NCI-H187 (cell line): ENCODE measurements at places on chromosomes 2 and 18.

DNA sequence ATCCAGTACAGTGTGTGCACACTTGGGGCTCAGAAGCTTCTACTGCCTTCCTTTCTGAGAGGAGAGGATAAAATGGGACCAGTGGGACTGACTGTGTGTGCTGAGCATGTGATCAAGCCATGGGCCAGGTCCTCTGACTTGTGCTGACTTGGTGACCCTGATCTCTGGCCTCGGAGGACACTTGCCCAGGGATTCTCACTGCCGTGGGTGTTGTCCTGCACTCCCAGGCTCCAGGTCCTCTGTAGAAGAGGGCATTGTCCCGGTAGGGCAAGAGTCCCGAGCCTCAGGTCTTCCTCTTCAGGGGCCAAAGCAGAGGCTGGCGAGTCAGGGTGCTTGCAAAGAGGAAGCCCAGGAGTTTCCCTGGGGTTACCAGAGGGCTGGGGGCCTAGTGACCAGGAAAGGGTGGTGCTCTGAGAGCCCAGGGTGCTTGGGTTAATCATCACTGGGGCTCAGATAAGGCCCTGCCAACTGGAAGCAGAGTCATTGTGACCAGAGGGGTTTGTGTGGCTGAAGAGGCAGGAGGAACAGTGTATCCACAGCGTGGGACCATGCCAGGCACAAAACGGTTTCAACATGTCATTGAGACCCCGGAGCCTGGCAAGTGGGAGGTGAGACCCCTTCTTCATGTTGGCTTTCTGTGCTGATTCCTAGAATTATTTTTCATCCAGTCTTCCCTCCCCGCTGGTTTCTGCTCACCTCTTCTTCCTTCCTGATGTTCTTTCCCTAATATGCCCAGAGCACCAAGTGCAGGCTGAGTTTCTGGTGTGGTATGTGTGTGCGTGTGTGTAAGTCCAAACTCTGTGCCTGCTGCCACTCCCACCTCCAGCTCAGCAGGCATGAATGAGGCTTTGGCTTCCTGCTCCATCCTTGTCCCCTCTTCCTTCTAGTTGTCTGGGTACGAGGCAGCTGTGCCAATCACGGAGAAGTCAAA is at the start of gene GCKR:
GCKR (plus strand) TSS at position 483 of the 931 bp plus-strand sequence; CDS start at position 549, 66 bp downstream.
- DNase-seq, result no peak

- DNase-seq, result no peak
These were observed 26.4 kb downstream of the NBEAL1 start for GRCh38 chr2:203040966-203041521.

DNA sequence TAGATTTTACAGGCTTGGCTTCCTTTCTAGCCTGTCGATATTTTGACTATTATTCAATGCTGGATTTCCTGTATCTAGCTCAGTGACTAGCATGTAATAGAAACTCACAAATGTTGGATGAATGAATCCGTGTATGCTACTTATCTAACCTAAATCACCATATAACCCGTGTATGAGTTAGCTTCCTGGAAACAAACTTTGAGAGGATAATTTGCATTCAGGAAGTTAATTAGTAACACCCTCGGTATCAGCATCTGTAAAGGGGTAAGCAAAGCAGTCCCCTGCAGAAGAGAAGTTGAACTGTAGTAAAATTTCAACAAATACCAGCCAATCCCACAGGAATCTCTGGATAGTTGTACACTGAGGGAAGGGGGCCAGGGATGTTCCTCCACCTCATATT is 269.4 kb upstream of the LRATD1 start:
- no peak for DNase-seq

DNA sequence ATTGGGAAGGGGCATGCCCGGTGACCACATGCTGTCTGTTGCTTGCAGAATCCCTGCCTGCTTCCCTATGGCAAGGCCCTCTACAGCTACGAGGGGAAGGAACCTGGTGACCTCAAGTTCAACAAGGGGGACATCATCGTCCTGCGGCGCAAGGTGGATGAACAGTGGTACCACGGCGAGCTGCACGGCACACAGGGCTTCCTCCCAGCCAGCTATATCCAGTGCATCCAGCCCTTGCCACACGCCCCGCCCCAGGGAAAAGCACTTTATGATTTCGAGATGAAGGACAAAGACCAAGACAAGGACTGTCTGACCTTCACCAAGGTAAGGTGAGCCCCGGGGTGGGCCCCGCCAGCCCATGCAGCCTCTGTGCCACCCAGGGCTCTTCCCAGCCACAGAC is 218.6 kb downstream of the SH3RF3 start:
- DNase-seq, result no peak

DNA sequence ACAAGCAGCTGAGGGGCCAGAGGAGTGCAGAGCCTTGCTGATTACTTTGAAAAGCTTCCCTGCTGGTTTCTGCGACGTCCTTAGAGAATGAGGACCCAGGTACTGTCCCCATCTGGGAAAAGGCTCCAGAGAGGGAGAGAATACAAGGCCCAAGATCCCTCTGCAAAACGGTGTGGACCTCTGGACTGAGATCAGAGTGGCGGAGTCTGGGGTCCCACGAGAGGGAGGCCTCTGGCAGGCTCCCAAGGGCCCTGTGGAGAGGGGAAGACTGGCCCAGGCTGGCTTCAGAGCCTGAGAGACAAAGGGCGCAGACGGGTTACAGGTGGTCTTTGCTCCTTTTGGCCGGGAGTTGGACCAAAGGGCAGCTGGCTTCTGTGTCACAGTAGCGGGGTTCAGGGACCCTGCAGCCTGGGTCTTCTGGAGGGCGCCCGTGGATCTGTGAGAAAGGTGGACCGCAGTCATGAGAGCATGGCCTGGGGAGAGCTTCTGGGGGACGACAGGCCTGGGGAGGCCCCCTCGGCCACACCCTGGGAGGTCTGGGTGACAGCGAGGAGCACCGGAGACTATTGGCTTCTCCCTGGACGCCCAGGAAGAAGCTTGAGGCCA is 805 bp downstream of the SNORC start:
- no peak for DNase-seq

- DNase-seq, result no peak
These were observed 61.7 kb downstream of the ACKR3 start for GRCh38 chr2:236631281-236631855.

GRCh38 chr18:8607776-8608742 is 1.2 kb upstream of the RAB12 start:
- no peak for DNase-seq

DNA sequence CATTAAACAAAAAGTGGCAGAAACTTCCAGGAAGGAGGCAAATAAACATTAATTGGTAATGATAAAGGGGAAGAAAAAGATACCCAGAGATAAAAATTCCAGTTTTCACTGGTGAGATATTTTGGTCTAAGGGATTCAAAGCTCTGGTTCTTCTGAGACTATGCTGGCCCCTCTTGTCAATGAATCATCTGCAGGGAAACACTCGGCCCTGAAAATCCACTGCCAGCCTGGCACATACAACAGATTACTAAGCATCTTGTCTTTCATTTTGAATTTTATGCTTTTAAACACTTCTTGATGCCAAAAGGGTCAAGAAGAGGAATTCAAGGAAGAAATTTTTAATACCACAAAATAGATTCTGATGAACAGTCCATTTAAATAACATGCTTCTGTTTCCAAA is 1603.8 kb upstream of the ZEB2 start:
- DNase-seq, result no peak

GRCh38 chr2:238167761-238168160 is 9.0 kb downstream of the ERFE start:
- no peak for DNase-seq

DNA sequence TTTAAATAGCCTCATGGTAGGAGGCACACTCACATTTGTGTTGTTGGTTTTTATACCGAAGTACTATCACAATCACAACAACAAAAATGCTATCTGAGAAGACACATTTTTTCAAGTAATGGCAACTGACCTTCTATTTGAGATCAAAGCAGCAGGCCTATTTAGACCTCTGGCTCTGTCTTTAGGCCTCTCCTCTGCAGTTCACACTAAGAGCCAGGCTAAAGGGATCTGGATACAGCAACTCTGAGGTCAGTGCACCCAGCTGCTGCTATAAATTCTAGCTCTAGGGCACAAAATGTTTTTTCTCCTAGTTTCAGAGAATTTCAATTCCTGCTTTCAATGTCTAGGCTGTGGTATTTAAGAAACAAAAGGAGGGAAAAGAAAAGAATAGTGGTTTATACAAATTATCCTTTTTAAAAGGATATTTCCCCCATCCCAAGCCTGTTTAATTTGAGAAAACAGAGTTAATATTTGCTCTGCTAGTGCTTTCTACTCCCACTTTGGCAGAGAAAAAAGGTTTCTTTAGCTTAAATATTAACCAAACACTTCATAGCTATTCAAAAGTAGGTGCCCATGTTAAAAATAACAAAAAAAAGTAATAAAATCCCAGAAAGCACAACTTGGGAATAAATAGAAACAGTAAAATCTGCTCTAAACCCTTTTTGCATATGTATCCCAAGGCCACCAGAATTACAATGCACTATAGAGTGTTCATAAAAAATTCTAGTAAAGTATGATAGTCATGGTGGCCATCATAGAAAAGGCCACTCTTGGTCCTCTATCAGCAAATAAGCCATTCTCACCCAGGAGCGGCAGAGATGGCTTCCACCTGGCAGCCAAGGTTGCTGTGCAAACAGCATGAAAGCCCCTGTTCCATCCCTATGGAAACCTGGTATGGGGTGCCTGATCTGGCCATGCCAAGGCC is 293.6 kb upstream of the SESTD1 start:
- no peak for DNase-seq

GRCh38 chr2:229273723-229274338 is 2.7 kb upstream of the PID1 start:
- DNase-seq, result peak; percentile 41

- no peak for DNase-seq
These were observed 571.9 kb upstream of the CNTNAP5 start for GRCh38 chr2:123453046-123453700.

DNA sequence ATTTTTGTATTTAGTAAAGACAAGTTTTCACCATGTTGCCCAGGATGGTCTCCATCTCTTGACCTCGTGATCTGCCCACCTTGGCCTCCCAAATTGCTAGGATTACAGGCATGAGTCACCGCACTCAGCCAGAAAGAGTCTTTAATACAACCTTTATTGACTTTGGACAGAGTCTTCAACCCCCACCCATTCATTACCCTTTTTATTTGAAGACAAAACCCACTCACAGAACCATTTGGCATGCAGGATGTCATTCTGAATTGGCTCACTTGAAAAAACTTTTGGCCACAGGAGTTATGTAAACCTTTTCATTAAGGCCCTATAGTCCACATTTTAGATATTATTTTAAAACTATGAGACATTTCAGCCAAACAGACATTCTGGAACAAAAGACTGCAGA is 217.9 kb upstream of the RND3 start:
- no peak for DNase-seq

- DNase-seq, result no peak
These were observed 36.3 kb upstream of the CYP27C1 start for GRCh38 chr2:127256381-127256780.

DNA sequence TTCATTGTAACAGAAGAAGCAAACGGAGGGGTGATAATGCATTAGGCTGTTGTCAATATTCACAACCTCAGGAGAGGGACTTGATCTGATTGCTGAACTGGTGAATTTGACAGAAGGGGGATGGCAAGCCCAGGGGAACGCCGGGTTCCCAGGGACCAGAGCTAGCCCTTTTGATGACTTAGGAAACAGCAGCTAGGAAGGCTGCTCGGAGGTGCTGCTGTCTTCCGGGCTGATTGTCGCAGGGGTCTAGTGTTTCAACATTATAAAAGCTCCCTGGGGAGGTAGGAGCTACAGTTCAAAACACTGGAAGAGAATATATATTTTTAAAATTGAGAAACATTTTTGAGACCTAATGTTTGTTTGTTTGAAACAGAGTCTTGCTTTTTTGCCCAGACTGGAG is 47.3 kb downstream of the CD8B2 start:
- DNase-seq, result no peak

DNA sequence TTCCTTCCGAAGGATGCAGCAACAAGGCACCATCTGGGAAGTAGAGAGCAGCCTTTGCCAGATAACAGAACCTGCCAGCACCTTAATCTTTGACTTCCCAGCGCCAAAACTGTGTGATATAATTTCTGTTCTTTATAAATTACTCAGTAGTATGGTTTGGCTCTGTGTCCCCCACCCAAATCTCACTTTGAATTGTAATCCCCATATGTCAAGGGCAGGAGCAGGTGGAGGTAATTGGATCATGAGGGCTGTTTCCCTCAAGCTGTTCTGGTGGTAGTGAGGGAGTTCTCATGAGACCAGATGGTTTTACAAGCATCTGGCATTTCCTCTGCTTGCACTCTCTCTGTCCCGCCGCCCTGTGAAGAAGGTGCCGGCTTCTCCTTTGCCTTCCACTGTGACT is 899.9 kb downstream of the TRIB2 start:
- no peak for DNase-seq

GRCh38 chr2:128779301-128780095 is 460.8 kb upstream of the HS6ST1 start:
- no peak for DNase-seq

DNA sequence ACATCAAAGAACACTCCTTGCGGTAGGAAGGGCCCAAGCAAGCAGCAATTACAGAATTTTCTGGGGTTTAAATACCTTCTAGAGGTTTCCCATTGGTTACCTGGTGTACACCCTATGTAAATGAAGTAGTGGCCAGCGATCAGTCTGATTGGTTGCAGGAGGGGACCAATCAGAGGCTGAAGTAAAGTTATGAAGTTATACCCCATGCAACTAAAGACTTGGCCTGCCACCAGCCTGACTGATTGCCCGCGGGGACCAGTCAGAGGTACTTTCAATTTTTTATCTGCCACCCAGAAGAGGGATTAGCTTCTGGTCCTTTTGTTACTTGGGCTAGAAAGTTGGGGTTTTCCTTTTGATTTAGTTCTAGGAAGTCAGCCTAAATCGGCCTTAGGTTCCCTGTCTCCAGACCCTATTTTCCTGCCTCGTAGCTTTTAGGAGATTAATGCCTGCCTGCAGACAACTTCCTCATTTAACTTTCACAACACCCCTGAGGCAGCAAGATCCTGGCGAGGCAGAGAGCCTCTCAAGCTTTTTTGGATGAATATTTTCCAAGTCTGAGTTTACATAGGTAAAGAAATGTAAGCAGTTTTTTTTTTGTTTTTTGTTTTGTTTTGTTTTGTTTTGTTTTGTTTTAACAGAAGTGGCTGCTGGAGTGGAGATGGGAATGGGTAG is 1.5 kb upstream of the DGUOK start:
- no peak for DNase-seq

DNA sequence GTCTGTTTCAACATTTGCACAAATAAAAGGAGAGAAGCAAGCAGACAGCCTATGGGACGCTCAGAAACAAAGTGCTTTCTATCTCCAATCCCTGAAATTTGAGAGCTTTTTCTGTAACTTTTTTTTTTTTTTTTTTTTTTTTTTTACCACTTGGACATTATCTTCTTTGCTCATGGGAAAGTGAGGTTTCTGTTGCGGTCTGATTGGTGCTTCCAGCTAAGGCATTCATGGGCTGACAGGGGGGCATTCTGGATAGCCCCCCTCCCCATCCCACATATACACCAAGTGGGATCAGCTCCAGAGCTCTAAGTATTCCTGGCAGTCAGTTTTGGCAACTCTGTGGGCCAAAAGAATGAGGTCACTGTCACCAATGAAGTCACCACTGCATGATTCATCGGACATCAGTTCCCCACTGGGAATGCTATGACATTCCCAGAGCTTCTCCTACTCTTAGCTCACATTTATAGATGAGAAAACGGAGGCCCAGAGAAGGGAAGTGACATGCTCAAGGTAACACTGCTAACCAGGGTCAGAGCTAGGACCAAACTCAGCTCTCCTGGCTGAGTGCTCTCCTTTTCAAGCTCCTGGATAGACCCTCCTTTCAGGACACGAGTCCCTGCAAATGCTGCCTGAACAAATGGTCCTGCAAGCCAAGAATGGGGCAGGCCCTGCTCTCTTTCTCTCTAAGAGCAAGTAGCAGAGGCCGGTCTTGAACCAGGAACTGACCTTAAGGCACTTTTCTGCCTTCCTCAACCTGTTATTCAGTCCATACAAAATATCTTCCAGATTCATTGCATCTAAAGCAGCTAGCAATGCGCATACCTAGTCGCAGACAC is 61.3 kb downstream of the TMEM247 start:
- no peak for DNase-seq

GRCh38 chr2:224101820-224102630 is 62.9 kb upstream of the SERPINE2 start:
- DNase-seq, result no peak
